ENCODE measurements at places on chromosomes 3 and 15. TPM values are rescaled to one million over a fixed set of nuclear protein-coding genes. Genes with fewer than 3 reads are reported as not detected.

The TUSC7 gene
- polyA plus RNA-seq: not detected

The LTF gene
- polyA plus RNA-seq: 2.9 TPM

The CCR9 gene
- 0.09 TPM for polyA plus RNA-seq

The KCNAB1 gene
- polyA plus RNA-seq: 2.9 TPM

The DNAH12 gene
- 1.1 TPM for polyA plus RNA-seq

The MUC20 gene
- polyA plus RNA-seq: 42.1 TPM

The CLASP2 gene
- 53.4 TPM for polyA plus RNA-seq

The FETUB gene
- polyA plus RNA-seq: 0.22 TPM

The GLDN gene
- 0.52 TPM for polyA plus RNA-seq
